ENCODE measurements at places on chromosomes 12 and 14.

GRCh38 chr12:2628401-2628800 lies 166.4 kb upstream of the FKBP4 start:
- no peak for DNase-seq

- no peak for DNase-seq
Measured at GRCh38 chr14:50985859-50986331, 41.6 kb upstream of the PYGL start.

- no peak for DNase-seq
Measured at GRCh38 chr12:53069621-53070410, 9.4 kb downstream of the SPRYD3 start.

DNA sequence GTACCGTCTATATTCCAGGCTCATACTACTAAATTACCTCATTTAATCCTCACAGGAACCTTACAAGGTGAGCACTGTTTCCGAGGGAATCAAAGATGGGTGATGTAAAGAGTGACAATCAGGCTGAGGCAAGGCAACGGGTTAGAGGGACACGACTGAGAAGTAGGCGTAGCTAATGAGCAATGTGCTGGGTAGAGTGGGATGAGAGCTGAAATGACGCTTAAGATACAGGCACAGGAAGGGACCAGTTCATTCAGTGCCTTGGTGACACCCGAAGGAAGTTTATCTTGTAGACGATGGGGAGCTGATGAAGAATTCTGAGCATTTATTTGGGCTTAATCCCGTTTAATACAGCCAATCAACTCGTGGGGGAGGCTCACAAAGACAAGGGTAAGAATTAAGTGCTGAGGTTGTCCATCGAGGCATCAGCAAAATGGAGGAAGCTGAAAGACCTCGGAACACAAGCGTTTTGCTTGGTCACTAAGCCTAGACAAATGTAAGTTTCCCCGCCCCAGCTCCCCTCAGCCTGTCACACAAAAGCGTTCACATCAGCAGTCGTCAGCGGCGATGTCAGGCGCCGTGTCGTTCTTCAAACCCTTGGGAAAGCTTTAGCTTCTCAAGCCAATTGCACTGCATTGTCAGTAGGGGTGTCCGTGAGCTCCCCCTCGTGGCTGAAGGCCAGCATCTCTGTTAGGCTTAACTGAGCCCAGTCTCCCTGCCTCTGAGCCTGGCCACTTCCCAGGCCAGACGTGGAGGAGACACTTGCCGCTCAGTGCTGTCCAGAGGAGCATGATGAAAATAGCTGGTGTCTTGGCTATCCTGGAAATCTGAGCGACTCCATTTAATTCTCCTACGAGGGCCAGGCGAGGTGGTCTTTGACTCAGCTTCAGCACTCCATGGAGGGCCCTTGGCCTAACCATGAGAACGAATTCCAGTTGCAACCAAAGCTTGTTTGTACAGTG lies 288.5 kb upstream of the G2E3 start:
- peak; percentile 46 for DNase-seq

DNA sequence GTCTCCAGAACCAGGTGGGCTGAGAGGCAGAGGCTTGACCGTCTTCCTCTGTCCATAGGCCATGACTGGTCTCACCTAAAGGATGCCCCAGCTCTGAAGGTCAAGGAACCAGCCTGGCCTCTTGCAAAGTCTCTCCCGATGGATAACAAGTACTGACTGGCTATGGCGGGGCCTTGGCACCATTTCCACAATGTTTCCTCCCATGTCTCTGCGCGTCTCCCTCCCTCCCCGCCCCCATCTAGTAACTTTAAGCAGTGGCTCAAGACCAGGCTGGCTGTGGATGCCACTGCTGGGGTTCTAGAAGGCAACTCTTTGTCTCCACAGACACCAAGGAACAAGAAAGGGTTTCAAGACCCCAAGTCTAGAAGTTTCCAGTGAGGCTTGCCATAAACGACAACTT lies 275.5 kb downstream of the DPF3 start:
- no peak for DNase-seq

DNA sequence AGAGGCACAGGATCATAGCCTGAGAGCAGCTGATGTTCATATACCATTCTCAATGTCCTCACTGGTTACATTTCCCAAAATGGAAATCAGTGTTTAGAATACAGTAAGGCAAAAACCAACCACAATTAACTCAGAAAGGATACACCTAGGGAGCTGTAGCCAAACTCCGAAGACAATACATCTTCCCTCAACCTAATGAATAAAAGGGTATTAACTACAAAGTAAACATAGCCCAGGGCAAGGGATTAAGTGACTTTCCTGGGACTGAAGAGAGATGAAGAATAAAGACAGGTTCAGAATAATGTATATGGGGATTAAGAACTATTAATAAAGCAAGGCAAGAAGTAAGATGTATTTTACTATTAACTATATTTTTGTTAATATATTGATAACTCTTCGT lies 79.5 kb downstream of the RPS29 start:
- no peak for DNase-seq

DNA sequence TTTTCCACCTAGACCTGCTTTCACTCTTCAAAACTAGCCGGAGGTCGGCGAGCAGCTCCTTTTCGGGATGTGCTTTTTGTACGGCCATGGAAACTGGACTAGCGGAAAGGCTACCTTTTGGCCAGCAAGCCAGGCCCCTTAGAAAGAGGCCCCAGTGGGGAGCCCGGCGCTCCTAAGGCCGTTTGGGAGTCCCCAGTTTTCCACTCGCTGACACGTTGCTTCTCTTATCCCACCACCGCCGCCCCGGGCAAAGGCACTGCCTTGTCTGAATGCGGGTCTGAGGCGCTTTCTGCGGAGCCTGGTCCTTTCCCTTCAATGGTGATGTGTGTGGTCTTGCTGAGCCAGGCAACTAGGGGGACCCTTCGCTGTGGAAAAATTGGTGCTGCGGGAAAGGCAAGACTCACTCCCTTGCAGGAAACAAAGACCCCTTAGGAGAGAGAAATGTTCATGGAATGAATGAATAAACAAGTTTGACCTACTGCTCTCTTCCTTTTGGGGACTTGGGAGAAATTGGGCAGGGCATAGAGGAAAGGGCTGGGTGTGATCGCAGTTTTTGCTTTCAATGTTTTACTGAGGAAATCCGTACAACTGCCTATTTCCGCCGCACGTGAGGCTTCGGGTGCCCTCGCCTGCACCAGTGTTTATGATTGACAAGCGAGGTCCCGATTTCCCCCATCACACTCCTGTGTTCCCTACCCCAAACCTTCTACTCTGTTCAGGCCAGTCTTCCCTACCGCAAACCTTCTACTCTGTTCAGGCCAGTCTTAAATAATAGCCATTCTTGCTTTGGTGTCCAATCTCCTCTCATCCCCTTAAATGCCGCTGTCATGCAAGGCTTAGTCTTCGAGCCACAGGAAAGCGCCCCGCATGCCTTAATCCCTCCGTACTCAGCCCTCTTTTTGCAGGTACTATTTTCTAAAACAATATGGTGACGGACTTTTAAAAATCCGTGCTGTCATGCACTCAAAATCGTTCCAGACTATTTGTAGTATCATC lies 1.0 kb upstream of the SLC38A2 start:
- DNase-seq, result peak; percentile 43

GRCh38 chr12:4133636-4134447 lies 139.7 kb upstream of the CCND2 start:
- no peak for DNase-seq

DNA sequence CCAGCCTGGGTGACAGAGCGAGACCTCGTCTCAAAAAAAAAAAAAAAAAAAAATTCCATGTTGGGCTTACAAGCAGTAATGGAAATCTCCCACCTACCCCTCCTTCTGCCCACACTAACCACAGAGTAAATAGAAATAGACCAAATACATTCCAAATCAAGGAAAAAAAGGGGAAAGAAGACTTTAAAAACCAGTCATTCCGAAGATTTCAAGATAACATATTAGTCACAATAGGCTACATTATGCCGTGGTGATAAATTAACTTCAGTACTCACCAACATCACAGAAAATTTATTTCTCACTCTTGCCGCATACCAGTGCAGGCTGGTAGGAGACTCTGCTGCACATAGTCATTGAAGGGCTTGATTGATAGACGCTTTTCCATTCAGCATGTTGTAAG lies 15.5 kb upstream of the ETV6 start:
- no peak for DNase-seq

All from activated naive CD4-positive, alpha-beta T cell treated with Interleukin-2 at 50 U/mL for 16 hours (primary cell).